Aorta (tissue), 5 donors: ENCODE measurements at places on chromosomes 4 and X. TPM values are rescaled to one million over a fixed set of nuclear protein-coding genes. Genes with fewer than 3 reads are reported as not detected.

The CLIC2 gene
- 43.6 TPM for total RNA-seq

The BEND2 gene
- not detected for total RNA-seq

The DMRTC1 gene
- not detected for total RNA-seq

The SMPX gene
- total RNA-seq: 0.81 TPM

The FTHL17 gene
- total RNA-seq: not detected

The AWAT2 gene
- total RNA-seq: not detected

The CACNA1F gene
- 0.42 TPM for total RNA-seq

The CT47B1 gene
- not detected for total RNA-seq

The CFAP99 gene
- 0.13 TPM for total RNA-seq

The BEX4 gene
- 30.6 TPM for total RNA-seq

The MTNR1A gene
- total RNA-seq: not detected

The CWH43 gene
- not detected for total RNA-seq

The IL2 gene
- not detected for total RNA-seq

The FGFR3 gene
- total RNA-seq: 1.2 TPM

GRCh38 chr4:126658411-126658810, 974.3 kb upstream of the INTU start:
- DNase-seq: no peak

DNA sequence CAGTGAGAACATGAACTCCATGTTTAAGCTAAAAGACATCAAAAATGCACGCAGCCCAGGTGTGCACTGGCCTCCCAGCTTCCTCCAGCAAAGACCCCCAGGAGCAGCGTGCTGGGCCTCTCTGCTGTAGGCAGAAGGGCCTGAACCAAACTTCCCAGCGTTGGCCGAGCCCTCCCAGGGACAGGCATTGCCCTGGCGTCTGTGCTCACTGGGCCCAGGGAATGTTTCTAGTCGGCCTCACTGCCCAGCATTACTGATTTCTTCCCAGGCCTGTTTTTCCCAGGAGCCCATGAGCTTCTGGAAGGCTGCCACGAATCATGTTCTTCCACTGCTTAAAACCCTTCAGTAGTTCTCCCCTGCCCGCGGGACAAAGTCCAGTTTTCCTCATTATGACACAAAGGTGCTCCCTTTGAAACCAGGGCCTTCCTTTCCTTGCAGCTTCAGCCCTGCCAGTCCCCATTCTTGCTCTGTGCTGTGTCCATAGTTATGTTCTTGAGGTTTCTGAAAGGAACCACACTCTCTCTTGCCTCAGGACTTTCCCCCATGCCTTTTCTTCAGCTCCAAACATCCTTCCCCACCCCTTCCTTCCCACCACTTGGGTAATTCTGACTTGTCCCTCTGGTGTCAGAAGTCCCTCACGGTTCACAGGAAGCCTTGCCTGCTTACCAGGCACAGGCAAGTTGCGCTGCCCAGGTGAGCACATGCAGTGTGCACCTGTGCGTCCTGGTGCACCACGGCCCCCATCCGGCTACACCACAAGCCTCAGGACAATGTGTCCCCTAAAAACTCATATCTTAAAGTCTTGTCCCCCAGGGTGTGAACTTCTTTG, 93.4 kb upstream of the ENPP6 start:
- no peak for DNase-seq

- no peak for DNase-seq
Observed at GRCh38 chr4:118340109-118340508, 12.7 kb downstream of the PRSS12 start.

DNA sequence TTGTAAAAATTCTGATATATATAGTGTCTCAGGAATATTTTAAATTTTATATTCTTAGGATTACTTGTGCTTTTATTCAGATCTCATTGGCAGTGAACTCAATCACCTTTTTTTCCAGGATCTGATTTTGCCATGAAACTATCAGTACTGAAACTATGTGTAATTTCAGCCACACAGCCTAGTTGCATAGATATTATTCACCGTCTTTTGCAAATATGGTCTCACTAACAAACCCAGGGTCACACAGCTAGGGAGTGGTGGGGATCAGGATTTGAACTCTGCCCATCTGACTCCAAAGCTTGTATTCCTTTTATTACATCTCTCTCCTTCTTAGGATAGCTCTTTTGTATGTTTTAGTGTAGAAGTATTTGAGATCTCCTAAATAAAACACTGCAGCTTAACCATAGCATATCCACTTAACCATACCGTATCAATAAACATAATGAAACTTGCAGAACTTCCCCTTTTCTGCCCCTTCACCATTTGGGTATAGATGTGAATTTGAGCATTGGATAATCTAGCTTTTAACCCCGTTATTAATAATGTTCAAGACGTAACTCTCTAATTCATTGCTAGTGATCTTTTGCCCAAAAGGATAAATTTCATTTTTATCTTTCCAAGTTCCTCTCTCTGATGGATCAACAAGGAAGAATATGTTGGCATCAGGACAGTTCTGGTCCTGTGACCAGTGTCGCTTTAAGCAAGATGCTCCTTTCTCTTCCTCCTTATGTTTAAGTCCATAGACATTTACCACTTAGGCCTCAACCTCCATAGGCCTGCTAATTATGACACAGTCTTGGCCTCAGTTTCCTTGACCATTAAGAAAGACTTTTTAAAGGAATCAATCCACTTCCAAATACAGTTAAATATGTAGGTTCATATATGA, 74.6 kb downstream of the RAPGEF2 start:
- DNase-seq: no peak

DNA sequence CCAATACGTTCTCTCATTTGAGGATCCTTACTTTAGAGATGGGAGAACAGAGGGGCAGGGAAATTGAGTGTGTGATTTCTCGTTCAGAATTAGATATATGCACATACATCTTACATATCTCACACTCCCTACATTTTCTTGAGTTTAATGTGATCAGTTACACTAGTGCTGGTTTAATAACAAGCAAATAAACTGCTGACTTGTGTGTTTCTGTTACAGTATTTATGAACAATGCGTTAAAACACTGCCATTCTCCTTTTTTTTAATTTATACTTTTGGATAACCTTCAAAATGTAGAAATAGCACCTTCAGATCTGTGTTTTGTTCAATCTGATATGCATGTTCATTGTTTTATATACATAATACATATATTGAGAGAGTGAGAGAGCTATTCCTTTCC, 130.1 kb downstream of the KLHL8 start:
- DNase-seq: no peak

- peak; percentile 72 for DNase-seq
Observed at GRCh38 chrX:45771560-45772340, 571.1 kb upstream of the DIPK2B start.

DNA sequence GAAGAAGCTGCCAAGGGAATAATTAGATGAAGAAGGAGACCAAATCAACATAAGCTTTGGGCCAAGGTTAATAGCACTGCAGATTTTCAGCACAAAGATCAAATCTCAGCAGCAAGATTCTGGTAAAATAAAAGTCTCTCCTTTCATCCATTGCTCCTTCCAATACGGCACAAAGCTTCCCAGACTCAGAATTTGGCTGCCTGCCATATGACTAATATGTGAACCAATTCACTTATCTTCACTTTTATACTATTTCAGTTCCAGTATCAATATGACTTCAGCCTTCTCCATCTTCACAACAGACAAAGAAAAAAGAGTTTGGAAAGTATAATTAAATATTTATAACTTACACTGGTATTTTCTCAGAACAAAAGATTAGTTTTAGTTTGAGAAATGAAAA, 978.3 kb upstream of the GRID2 start:
- no peak for DNase-seq

GRCh38 chr4:53505947-53506346, 85.3 kb downstream of the LNX1 start:
- DNase-seq: no peak

- no peak for DNase-seq
Observed at GRCh38 chr4:6472008-6472386, 417 bp downstream of the PPP2R2C start.

GRCh38 chrX:19566359-19567222, 51.3 kb upstream of the MAP3K15 start:
- no peak for DNase-seq

GRCh38 chr4:165198329-165198728, 9.0 kb upstream of the KLHL2 start:
- DNase-seq: no peak

- no peak for DNase-seq
Observed at GRCh38 chrX:70552130-70552704, 107.6 kb downstream of the DLG3 start.

DNA sequence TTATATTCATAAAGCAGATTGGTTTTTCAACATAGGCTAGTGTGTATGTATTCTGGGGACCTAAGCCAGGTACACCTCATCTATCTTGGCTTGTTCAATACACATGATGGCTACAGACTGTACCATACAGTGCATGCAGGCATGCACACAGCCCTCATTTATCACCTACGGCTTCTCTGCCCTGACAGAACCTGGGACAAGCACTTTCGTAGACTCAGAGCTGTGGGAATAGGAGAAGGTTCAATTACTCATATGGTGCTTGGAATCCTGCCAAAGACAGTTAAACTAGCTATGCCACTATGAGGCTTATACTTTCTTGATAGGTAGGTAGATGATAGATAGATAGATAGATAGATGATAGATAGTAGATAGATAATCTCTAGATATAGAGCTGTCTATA, 457.2 kb downstream of the GALNTL6 start:
- DNase-seq: no peak

DNA sequence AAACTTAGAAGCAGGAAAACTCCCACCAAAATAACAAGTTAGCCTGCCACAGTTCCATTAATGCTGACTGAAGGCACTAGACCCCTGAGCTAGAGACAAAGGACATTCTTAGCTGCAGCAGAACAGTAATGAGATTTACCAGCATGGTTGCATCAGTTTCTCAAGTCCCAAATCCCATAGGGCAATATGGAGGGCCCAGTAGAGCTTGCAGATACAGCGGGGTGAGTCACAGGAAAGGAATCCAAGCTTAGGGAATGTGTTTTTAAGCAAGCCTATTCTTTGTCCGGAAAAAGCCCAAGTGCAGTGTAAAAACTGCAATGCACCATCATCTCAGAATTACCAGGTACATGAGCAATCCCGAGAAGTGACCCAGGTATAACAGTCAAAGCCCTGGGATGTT, 51.3 kb upstream of the EXOC1L start:
- no peak for DNase-seq

DNA sequence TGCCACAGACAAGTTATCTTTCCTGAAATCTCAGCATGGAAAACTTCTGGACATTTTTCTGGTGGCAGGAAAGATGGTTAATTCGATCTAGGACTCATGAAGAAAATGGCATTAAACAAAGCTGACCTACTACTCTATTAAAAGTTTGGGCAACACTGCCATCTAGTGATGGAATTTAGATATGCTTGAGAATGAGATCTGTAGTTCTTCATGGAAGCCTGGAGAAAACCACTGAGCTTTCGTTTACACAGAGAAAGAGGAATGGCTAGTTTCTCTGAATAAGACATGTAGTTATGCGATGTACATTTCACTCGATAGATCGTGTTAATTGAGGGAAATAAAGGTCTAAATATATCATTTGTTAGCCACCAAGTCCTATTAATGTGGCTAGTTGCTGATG, 51.7 kb upstream of the CHRDL1 start:
- no peak for DNase-seq

GRCh38 chr4:48602763-48603162, 112.7 kb downstream of the ZAR1 start:
- no peak for DNase-seq

DNA sequence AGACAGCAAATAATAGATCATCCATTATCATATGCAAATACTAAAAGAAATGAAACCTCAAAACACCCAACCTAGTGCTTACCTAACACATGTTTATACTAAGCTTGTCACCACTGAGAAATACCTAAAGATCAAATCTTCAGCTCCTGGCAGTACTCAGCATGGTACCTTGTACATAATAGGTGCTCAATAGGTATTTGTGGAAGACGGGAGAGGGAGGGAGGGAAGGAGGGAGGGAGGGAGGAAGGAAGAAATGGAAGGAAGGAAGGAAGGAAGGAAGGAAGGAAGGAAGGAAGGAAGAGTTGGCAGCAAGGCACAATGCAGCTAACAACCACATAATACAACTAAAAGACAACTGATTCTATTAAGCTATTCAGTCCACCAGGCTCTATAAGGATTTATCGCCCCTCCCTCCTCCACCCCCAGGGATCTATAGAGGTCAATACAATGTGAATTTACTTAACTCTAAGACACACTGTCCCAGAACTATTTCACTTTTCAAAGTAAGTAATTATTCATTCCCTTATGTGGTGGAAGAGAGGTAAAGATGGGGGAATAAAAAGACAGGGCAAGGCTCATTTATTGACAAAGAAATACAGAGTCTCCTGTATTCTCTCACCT, 328.9 kb downstream of the PAPSS1 start:
- no peak for DNase-seq

- no peak for DNase-seq
Observed at GRCh38 chrX:153935326-153935851, 552 bp upstream of the NAA10 start.

DNA sequence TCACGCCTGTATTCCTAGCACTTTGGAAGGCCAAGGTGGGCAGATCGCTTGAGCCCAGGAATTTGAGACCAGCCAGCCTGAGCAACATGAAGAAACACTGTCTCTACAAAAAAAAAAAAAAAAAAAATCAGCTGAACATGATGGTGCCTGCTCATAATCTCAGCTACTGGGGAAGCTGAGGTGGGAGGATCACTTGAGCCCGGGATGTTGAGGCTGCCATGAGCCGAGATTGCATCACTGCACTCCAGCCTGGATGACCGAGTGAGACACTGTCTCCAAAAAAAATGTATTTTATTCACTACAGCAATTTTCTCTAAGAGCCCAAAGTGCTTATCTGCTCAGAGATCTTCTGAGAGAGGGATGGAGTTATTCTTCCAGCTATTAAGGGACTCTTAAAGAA, 215.8 kb upstream of the PPP3CA start:
- DNase-seq: no peak

DNA sequence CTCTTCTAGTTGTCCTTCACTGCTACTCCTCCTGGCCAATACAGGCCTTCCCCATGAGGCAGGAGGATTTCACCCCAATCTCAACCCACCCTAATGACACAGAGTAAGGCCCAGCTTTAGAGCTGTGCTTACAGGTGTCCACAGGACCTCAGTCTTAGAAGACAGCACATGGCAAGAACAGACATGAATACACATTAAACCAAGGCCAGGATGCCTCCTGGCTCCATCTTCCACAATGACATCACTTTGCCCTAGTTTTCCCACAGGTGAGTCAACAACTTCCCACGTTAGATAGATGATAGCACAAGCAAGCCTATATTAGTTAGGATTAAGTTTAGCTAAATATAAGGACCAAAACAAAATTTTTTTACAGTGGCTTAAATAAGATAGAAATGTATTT, 63.8 kb upstream of the NOCT start:
- no peak for DNase-seq

- DNase-seq: no peak
Observed at GRCh38 chr4:43352859-43353258, 460.3 kb downstream of the GRXCR1 start.

DNA sequence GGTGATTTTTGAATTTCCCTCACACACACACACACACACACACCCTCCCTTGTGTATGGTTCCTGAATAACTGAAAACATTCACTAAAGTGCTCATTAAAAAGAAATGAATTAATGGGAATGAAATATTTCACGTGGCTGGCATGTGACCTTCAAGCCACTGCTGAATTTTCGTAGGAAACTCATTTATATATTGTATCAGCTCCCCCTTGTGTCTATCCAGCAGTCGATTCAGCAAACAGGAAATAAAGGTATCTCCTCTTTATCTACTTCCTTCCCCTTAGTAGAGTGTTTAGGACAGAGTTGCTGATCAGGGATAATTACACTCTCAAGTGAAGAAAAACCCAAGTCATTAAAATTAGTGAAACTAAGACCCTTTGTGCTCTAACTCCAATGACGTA, 912.6 kb upstream of the LCORL start:
- DNase-seq: no peak
